NCI-H1417 treated with DMSO at 0.1 percent for 48 hours (cell line): ENCODE measurements at places on chromosomes 7 and 10.

GRCh38 chr10:103427866-103428265, 24.3 kb downstream of the CALHM2 start:
- no peak for DNase-seq

GRCh38 chr7:130878785-130879184, 144.8 kb upstream of the KLF14 start:
- no peak for DNase-seq

DNA sequence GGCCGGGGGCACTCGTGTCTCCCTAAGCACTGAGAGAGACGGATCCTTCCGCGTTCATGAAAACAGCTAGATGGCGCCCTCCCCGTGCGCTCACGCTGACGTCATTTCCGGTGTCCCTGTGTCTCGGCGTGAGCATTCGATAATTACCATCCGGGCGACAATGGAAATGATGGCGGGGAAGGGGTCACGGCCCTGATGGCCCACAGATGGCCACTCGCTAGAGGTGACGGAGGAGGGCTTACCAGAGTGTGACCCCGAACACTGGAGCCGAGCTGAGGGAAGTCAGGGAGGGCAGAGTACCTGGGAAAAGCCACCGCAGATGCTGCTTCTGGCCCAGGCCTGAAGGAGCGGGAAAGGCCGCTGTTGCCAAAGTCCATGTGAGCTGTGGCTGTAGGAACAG, 222.9 kb downstream of the TCERG1L start:
- no peak for DNase-seq

- DNase-seq = no peak
Observed at GRCh38 chr7:152907042-152907761, 147.7 kb downstream of the ACTR3B start.

- DNase-seq = no peak
Observed at GRCh38 chr7:77420986-77421672, 5.0 kb upstream of the GSAP start.

DNA sequence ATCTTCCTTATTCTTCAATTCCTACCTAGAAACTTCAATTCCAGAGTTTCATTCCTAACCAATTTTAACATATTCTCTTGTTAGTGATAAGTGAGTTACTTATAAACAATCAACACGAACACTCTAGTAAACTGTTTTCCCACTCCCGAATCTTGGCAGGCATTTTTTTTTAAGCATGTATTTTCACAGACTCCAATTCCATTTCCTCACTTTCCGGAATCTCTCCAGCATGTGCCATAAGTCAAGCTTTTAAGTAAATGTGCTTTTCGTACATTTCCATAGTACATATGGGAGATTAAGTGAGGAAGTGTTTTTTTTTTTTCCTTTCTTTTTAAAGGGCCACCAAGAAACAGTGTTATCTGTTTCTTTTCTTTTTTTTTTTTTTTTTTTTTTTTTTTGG, 89.1 kb downstream of the FGFR2 start:
- DNase-seq = no peak

DNA sequence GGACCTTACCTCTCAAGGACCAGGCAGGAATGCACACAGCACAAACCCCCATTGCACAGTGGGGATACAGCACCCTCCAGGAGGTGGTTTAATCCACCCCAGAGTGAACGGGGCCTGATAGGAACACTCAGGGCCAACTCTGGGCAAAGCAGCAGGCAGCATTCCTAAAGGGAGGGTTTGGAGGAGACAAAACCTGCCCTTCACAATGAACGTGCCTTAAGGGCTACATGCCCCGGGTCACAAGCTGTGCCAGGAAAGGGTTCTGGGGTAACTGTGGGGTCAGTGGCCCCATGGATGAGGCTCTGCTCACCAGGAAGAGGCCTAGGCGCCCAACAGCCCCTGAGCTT, 1.1 kb downstream of the GPRIN2 start:
- DNase-seq = no peak

GRCh38 chr10:84375011-84375410, 46.6 kb downstream of the CCSER2 start:
- no peak for DNase-seq
